Stimulated activated CD4-positive, alpha-beta T cell treated with anti-CD3 and anti-CD28 coated beads, TNF-alpha, amount 100 ng/mL, for 1 hour (primary cell): ENCODE measurements at places on chromosomes 2 and 18.

DNA sequence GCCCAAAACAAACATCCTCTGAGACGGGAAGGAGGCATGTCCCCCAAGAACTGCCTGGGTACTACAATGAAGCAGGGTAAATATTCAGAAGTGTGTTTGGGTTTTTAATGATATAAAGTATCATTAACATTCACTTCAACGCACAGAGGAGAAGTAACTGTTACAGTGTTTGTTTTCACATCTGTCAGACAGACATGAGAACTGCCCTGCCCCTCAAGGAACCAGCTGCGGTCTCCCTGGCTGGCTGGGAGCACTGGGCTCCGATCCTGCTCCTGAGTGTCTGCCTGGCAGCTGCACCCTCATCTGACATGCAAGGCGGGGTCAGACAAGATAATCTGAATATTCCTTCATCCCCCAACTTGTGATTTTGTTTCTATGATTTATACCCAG, 75.6 kb downstream of the MBP start:
- DNase-seq: no peak

- DNase-seq: no peak
Observed at GRCh38 chr2:68865108-68865507, 6.1 kb downstream of the BMP10 start.

DNA sequence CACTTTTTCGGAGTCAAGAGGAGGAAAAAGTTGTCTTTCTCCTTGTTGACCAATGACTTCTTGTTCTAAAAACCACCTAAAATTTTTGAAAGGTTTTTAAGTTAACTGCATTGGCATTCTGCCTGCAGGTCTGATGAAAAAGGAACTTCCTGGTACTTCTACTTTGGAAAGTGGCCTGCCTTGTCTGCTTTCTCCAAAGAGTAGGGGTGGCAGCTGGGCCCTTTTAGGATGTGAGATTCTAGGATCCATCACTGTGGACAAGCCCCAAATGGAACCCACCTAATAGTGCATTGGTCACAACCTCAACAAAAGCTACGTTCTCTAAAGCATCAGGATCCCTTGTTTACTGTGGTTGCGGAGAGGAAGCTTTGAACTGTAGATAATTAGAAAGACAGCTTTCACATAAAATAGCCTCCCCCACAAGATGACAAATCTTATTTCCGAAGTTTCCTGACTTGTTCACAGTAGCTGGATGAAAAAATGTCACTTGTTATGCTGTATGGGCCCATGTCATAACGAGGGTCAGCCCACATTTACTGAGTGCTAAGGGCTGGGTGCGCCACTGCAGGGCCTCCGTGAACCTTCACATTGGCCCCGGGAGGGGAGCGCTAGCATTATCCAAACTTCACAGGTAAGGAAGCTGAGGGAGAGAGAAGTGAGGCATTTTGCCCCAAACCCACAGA, 17.4 kb downstream of the ASPRV1 start:
- no peak for DNase-seq

DNA sequence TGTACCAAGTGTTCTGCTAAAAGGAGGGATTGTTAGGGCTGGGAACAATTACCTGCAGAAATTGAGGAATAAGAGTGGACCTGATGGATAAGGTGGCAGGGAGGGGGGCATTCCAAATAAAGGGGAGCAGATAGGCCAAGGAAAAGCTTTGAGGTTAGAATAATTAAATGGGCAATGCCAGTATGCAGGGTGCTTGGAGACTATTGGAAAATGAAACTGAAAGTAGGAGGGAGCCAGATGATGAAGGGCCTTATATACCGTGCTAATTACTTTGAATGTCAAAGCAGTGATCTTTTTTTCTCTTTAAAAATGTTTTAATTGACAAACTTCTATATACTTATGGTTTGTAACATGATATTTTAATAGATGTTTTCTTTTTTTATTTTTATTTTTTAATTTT, 42.9 kb downstream of the MMADHC start:
- no peak for DNase-seq

DNA sequence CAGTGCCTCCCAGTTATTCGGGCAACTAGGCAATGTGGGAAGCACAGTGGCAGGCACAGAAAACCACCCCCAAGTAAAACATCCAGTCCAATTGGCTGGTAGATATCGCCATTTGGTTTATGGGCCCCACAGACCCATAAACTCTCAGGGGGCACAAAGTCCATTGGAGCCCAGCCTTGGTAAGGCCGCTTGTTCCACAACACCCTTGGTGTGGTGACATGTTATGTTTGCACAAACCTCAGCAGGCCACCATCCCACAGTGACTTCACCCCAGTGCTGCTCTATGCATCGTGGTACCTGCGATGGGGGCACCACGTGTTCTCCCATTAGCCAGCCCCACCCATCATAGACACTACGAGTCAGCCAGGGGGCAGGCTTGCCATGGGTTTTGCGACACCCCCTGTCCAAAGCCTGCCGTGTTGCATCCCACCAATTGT, 18.5 kb downstream of the PHOSPHO2 start:
- no peak for DNase-seq

DNA sequence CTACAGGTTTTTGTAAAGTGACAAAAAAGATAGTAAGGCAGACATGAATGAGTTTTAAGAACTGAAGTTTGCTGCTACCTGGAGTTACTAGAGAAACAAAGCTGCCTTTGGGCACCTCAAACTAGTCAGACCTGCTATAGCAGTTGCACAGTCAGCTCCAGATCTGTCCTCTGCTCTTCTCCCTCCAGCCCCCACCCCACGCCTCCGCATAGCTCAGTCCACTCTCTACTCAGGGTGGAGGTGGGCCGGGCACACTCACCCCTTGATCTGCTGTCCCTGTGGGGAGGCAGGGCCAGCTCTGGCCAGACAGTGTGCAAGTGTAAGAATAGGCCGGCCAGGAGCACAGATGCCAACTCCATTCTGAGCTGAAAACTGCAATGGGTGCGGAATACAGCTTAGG, 4.1 kb downstream of the SERTAD2 start:
- DNase-seq: no peak

GRCh38 chr2:106831816-106832569, 54.0 kb downstream of the ST6GAL2 start:
- no peak for DNase-seq

- no peak for DNase-seq
Observed at GRCh38 chr18:56176751-56177150, 461.6 kb downstream of the TXNL1 start.
